Mesothelial cell of epicardium (in vitro differentiated cells): ENCODE measurements at places on chromosomes 5 and 9.

DNA sequence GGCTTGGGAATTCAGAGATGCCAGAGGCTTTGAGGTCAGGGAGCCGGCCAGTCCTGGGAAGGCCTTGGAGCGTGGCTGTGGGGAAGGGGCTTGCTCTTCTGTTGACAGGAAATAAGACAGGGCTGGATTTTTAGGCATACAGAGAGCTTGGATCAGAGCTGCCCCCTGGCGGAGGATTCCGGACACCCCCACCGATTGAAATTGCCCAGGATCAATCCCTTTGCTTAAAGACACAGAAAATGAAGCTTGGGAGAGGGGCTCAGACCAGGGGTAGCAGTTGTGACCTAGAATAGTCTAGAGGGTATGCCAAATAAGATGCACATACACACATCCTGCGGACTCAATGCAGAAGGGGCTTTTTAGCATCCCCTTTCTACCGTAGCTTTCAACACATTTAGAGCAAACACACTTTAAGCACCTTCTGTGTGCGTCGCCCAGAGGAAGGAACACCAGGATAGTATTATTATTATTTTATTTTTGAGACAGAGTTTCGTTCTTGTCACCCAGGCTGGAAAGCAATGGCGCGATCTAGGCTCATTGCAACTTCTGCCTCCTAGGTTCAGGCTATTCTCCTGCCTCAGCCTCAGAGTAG is 1.7 kb upstream of the NTMT1 start:
- no peak for DNase-seq

DNA sequence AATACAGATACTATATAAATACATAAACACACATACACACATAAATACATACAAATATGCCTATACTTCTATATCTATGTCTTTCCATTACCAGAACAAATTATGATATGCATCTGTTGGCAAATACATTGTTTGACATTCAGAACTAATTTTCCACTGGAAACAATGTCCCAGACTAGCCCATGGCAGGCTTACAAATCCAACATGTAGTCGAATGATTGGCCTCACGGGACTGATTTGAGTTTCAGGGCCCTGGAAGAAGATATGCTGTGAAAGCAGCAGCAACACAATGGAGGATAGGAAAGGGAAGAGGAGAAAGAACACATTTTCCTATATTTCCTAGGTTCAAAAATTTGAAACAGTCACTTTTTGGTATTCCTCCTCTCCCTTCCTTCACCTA is 881.1 kb upstream of the DMAC1 start:
- DNase-seq: no peak

DNA sequence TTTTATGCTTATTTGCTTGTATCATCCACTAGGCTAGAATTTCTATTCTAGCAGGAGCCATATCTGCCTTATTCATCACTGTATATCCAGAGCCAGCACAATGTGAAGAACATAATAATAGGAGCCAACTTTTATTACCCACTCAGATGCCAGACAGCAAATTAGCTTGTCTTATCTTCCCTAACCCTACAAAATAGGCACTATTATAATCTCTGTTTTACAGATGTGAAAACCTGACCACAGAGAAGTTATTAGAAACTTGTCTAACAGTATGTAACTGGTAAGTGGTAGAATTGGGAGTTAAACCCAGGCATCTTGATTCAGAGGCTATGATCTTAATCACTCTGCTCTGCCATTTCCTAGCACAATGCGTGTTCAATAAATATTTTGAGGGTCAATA is 579.5 kb downstream of the CAAP1 start:
- DNase-seq: no peak

GRCh38 chr9:37283730-37284325 is 138.7 kb upstream of the GRHPR start:
- DNase-seq: no peak

DNA sequence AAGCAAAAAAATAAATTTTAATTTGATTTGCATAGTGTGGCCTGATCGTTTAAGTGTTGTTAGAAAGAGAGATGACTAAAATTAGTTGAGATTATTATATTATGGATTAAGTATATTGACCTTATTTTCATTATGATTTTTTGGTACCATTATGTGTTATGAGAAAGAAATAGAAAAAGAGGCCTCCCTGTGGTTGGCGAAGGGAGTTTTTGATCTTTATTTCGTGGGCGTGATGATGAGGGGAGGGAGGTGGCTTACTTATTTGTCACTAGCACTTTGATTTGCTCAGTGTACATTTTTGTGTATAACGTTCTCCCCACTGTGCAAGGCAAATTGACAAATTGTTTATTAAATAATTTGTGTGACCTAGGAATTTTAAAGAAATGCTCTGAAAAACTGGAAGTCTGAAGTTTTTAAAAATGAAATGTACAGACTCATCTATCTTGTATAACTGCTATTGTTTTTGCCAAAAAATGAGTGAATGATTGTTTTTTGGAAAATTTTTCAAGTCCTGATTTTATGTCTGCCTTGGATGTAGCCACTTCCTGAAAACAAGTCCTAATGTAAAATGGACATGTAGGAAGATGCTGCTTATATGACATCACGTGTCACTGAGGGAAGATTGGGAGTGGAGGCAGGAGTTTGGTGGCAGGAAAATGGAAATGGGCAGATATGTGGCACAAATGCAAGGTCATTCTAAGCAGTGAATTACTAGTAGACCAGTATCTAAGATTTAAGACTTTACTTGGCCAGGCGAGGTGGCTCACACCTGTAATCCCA is 3.0 kb downstream of the DAPK1 start:
- no peak for DNase-seq

DNA sequence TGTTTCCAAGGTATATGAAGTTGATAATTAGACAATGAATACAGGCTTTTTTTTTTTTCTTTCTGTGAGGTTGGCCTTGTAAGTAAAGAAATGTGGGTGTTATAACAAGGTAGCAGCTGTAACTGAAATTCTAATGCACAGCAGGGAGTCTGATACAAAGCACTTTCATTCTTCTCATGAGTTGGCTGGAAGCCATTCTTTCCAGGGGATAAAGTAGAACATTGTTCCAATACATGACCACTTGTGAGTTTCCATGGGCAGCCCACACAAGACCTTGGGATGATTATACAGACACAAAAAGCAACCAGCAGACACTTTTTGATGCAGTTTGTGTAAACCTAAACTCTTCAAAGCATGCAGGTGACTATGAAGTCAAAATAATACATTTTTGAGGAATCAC is 1785.9 kb upstream of the WWC1 start:
- no peak for DNase-seq

- no peak for DNase-seq
Measured at GRCh38 chr5:15106530-15107283, 235.1 kb upstream of the ANKH start.

GRCh38 chr5:74096325-74096724 is 470.3 kb downstream of the ARHGEF28 start:
- DNase-seq: no peak

GRCh38 chr9:13083963-13084528 is 195.4 kb downstream of the MPDZ start:
- no peak for DNase-seq

DNA sequence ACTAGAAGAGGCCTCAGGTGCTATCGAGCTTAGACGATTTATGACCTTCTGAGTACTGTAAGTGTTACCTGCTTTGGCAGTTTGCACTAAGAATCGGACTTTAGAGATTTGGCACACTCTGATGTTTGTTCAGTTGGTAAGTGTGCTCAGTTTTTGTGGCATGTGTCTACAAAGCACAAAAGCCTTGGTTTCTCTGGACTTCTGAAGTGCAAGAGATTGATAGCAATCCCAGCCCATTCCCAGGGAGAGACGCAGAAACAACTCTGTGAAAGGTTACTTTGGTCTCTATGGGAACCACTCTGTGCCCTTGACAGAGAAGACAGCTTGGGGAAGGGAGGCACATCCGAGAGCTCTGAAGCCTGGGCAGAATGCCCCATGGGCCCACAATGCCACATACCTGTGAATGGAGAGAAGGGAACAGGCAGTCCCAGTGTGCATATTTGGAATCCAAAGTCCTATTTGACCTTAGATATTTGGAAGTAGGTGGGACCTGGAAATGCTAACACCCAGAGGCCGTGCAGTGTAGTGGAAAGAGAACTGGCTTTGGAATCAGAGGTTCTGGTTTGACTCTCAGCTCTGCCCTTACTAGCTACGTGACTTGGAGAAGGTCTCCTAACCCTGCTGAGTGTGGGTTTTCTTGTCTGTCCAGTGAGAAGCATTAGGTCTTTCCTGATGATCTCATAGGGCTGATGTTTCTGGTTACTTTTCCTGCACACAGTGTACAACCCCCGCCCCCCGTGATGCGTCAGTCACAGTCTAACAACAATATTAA is 194.3 kb upstream of the VLDLR start:
- no peak for DNase-seq

GRCh38 chr9:129481424-129481809 is 139.5 kb downstream of the C9orf50 start:
- no peak for DNase-seq

GRCh38 chr5:134892926-134893325 is 12.0 kb upstream of the PCBD2 start:
- no peak for DNase-seq

DNA sequence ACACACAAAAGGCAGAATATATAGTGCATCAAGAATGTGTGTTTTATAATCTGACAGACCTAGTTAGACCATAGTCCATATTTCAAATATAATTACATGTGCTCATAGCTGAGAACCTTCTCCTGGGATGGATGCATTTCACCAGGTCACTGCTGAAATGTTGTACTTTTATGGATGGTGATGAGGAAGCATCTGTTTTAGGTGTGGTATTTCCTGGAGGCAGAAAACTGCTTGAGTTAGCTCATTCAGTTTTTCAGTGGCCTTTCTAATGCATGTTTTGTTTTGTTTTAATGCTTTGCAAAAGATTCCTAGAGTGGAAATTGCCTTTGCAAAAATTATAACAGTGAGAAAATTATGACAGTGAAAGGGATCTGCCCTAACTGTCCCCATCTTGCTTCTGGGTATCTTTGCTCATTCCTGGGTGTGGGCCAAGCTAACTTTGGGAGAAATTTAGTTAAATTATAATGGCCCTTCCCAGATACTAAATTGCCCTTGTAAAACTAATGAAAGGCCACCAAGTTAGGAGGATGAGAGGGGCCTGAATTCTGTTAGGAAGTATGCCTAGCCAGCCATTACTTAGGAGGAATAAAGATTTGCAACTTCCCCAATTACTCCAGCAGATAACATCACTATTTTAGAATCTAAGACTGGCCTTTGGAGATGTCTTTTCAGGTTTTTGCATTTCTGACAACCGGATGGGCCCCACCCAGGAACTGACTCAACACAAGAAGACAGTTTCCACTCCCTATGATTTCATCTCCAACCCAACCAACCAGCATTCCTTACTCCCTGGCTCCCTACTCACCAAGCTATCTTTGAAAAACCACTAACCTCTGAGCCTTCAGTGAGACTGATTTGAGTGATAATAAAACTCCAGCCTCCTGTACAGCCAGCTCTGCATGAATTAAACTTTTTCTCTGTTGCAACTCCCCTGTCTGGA is 7.0 kb upstream of the IL12B start:
- DNase-seq: no peak

DNA sequence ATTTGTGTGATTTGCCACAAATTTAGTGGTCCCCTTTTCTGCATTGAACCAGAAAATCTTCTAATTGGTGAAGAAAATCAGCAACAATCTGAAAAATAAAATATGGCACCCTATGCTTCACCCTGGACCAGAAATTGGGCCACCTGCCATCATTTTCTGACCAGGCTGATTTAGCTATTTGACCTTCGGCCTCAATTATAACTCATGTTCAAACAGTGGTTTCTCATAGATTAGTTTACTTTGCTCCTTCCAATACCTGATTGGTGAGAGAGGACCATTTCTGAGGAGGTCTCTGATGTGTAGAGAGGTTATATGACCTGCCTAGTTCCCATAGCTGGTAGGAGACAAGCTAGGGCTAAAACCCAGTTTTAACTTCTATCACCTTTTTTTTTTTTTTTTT is 59.0 kb downstream of the PTTG1 start:
- DNase-seq: no peak

GRCh38 chr9:136133191-136133958 is 14.7 kb upstream of the TMEM250 start:
- DNase-seq: peak; percentile 53

- no peak for DNase-seq
Measured at GRCh38 chr5:14913096-14913495, 41.5 kb upstream of the ANKH start.

- no peak for DNase-seq
Measured at GRCh38 chr9:69190863-69191181, 16.7 kb downstream of the TJP2 start.

GRCh38 chr5:150500905-150501304 is 7.0 kb upstream of the NDST1 start:
- DNase-seq: no peak

GRCh38 chr9:137169896-137170358 is at the start of gene LRRC26:
Gene LRRC26, minus strand, starts transcription at chr9:137170051. Its CDS starts 108 bp downstream, at chr9:137169943.
- DNase-seq: no peak

DNA sequence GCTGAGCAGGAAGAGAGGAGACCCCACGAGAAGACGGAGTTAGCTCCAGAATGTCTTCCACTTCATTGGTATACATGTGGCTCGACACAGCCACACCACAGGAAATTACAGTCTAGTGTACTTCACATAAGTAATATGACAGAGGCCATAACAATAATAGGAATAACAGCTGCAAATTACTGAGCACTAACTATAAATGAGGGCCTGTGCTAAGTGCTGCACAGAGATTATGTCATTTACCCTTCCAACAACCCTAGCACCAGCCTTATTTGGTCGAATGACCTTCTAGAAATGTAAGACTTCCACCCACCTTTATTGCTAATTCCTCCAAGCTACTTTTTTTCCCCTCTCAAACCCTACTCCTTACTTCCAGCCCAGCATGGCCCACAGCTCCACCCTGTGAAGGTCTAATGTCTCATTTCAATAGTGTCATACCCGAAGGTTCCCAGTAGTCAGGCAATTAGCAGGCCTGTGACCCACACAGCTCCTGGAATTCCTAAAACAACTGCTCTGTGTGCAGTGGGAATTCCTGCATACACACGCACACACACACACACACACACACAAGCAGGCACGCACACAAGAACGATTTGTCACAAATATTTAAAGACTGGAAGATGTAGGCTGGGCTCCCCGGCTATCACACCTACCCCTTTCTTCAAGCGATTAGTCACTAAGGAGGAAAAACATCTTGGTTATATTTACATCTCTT is 134.5 kb downstream of the FRMD3 start:
- no peak for DNase-seq

- DNase-seq: no peak
Measured at GRCh38 chr5:402615-403359, 40.2 kb upstream of the EXOC3 start.
